H9 (cell line): ENCODE measurements at places on chromosomes 12 and 14. TPM values are rescaled to one million over a fixed set of nuclear protein-coding genes. Genes with fewer than 3 reads are reported as not detected.

DNA sequence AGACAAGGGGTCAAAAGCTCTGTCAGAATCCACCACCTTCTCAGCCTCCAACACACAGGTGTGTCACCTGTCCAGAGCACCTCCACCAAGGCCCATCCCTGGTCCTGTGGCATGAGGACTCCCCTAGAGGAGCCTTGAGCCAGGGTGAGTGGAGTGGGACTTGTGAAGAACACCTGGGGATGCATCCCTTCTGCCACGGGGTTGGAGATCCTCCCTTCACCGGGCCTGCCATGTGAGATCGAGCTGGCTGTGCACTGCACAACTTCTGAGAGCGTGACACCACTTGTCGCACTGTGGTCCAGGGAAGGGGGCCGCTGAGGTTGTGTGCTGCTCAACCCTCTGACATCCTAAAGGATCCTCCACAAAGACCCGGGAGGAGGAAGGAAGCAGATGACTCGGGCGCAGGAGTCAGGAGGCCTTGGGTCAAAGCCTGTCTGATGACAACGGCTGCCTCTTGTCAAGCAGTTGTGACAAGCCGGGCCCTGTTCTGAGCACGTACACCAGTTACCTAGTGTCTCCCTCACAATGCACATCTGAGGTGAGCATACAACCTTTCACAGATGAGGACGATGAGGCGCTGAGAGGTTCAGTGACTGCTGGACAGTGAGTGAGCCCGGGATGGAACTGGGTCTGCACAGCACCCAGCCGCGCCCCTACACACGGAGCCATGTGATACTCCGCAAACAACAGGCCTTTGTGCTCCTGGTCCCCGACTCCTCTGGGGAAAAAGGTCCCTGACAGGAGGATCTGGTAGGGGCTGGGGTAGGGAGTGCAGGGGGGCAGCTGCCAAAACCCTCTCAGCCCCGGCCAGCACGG, 35.6 kb downstream of the CHGA start:
- H3K36me3 ChIP-seq = peaks cover 27% of the 10 kb centered on the region
- no peak for DNase-seq
- no peak overlapping the region for H3K4me3 ChIP-seq
- H3K27me3 ChIP-seq = no peaks in the 10 kb centered on the region
- H3K27ac ChIP-seq = no peak overlapping the region

DNA sequence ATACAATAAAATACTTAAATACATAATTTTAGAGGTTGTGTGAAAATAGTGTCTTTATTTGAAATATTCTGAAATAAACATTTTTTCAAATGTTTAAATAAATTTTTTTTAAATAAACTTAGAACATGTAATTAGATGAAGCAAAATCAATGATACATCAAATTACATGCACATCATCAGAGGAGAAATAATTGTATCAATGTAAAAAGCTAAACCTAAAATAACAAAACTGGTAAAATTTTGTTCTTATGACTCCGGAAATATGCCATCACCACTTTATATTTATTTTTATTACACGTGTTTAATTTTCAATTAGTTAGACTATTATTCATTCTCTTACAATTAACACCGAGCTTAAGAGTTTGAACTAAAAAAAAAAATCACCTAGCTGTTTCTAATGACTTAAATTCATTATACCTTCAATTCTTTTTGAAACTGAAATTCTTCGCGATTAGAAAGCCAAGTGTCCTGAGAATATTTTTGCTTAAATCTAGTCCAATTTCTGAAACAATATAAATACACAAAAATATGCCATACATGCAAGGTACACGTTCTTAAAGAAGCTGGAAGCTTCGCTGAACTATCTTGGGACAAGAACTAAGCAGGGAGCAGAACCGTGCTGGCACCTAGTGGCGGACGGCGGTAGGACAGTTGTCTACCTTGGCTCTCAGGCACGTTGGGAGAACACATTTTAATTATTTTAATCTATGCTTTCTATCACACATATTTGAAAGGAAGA, 230.5 kb downstream of the SLC25A21 start:
- no peaks in the 10 kb centered on the region; the same call in 1 of the 2 replicates for H3K4me1 ChIP-seq
- H3K4me3 ChIP-seq = no peak overlapping the region

SERPINA3 gene
- not detected in 2 replicates for total RNA-seq

DNA sequence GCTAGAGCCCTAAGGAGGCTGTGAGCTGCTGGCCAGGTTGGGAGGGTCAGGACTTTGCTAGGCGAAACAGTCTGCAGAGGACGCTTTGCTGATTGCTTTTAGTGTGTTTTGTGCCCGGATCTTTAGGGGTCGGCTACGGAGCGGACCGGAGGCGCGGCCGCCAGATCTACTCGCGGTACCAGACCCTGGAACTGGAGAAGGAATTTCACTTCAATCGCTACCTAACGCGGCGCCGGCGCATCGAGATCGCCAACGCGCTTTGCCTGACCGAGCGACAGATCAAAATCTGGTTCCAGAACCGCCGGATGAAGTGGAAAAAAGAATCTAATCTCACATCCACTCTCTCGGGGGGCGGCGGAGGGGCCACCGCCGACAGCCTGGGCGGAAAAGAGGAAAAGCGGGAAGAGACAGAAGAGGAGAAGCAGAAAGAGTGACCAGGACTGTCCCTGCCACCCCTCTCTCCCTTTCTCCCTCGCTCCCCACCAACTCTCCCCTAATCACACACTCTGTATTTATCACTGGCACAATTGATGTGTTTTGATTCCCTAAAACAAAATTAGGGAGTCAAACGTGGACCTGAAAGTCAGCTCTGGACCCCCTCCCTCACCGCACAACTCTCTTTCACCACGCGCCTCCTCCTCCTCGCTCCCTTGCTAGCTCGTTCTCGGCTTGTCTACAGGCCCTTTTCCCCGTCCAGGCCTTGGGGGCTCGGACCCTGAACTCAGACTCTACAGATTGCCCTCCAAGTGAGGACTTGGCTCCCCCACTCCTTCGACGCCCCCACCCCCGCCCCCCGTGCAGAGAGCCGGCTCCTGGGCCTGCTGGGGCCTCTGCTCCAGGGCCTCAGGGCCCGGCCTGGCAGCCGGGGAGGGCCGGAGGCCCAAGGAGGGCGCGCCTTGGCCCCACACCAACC, 1.5 kb downstream of the HOXC6 start:
- peaks cover 97% of the 10 kb centered on the region for H3K27me3 ChIP-seq
- no peak overlapping the region for H3K4me3 ChIP-seq
- DNase-seq = no peak
- peaks cover 3% of the 10 kb centered on the region; the same call in 1 of the 3 replicates for H3K36me3 ChIP-seq
- no peaks in the 10 kb centered on the region for H3K4me1 ChIP-seq

DNA sequence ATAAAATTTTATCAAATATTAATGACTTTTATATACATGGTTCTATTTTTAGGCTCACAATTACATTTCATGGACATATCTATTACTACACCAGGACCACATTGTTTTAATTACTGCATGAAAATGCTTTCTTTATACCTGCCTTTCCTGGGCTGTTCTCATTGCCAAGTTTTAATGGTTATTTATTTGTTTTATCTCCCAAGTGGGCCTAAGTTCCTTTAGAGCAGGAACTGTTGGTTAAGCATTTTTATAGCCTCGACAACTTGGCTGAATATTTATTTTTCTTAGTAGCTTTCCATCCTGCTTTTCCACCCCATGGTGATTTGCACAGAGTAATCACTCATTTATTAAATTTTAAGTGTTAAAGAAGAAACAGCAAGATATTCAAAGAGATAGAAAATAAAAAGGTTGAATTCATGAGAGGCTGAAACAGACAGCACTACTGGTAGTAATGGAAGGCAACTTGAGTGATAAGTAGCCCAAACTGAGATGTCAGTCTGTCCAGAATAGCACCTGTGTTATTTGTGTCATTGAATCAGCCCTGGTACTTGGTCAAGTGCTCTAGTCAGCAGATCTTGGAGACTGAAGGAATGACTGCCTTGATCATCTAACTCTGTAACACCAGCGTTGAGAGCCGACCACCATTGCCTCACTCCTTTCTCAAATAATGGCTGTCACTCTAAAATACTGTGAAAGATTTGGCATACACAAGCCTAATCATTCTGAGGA, 119.1 kb upstream of the EGLN3 start:
- H3K4me3 ChIP-seq = no peak overlapping the region
- H3K27ac ChIP-seq = no peak overlapping the region
- no peaks in the 10 kb centered on the region for H3K36me3 ChIP-seq
- no peaks in the 10 kb centered on the region for H3K4me1 ChIP-seq
- no peaks in the 10 kb centered on the region for H3K27me3 ChIP-seq
- no peak for DNase-seq

CFAP54 gene
- 0.24 and 0.33 TPM in 2 replicates for total RNA-seq

DNA sequence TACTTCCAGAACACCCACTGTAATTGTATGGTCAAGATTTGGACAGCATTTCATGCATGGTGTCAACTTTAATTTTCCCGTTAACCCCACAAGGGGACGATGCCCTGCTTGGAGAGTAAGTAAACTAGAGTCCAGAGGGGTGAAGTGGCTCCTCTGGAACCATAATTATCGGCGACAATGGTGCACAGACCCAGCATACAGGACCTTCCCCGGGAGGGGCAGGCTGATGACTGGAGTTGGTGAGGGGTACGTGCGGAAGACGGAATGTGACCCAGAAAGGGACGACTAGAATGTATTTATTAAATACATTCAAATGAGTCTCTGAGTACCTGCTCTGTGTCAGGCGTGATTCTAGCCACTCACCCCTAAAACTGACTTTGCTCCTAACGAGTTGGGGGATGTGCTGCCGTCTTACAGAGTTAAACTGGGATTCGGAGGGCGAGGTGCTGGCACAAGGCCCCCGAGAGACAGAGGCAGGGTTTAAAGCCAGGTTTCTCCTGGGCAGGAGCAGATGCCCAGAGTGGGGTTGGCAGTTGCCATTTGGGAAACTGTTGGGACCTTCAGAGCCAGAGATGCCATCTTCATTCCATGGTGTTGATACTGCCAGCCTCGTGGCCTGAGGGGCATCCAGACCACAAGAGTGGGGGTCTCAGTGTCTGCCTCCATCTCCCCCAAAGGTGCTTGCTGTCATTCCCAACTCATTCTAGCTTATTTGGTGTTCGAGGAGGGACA, 10.9 kb downstream of the RTL1 start:
- H3K27ac ChIP-seq = no peak overlapping the region
- H3K4me3 ChIP-seq = no peak overlapping the region
- peak; percentile 9 for DNase-seq

DNA sequence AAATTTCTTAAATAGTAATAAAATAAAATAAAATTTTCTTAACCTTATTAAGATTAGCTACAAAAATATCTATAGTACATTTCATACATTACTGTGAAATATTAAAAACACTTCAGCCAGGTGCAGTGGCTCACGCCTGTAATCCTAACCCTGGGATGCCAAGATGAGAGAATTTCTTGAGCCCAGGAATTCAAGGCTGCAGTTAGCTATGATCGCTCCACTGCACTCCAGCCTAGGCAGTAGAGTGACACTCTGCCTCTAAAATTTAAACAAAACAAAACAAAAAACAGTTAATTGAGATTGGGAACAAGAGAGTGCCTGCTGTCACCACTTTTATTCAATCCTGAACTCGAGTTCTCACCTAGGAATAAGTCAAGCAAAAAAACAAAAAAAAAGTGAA, 95.0 kb upstream of the CPNE8 start:
- no peak overlapping the region for H3K27ac ChIP-seq
- no peaks in the 10 kb centered on the region for H3K27me3 ChIP-seq
- no peak overlapping the region for H3K4me3 ChIP-seq
- DNase-seq = no peak
- H3K36me3 ChIP-seq = no peaks in the 10 kb centered on the region
- no peaks in the 10 kb centered on the region for H3K4me1 ChIP-seq

DNA sequence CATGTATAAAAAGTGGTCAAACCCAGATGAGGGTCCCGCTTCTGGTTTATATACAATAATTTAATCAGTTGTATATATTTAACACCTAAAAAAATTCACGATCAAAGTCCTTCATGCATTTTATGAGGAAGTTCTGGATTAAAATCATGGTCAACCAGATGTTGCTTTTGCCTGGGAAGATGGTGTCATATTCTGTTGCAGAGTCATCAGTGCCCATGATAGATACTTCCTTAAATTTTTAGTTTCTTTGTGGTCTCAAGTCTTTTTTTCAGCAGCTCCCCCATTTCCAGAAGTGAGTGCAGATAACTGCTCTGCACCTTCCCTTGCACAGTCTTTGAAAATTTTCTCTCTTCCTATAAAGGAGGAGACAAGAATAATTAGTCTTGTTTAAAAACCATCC, 16.1 kb downstream of the ERP29 start:
- H3K4me3 ChIP-seq = no peak overlapping the region
- no peaks in the 10 kb centered on the region for H3K4me1 ChIP-seq
- no peaks in the 10 kb centered on the region for H3K27me3 ChIP-seq
- H3K27ac ChIP-seq = no peak overlapping the region

DNA sequence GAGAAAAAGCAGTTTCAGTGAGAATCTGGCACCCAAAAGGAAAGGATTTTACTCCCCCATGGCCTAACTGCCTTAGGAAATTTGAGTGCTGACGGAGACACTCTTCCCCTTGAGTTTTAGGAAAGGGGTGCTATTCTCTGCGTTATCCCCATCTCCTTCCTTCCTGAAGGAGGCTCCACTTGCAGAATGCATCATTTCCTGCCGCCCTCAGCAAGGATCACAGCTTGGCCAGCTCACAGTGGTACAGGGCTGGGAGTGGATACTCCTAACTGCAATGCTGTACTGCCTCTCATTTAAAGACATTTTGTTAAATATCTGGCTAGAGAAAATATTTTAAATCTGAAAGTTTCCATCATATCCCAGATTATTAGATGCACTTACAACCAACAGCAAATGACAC, 33.0 kb downstream of the RDH12 start:
- DNase-seq = peak; percentile 49
- no peak overlapping the region for H3K4me3 ChIP-seq
- H3K36me3 ChIP-seq = no peaks in the 10 kb centered on the region; the same call in 2 of the 3 replicates
- H3K27me3 ChIP-seq = no peaks in the 10 kb centered on the region
- no peaks in the 10 kb centered on the region for H3K4me1 ChIP-seq

GPR137C gene
- total RNA-seq = 4.2 and 4.3 TPM in 2 replicates

- H3K27ac ChIP-seq = no peak overlapping the region
- DNase-seq = no peak
- H3K4me1 ChIP-seq = no peaks in the 10 kb centered on the region
- H3K4me3 ChIP-seq = no peak overlapping the region
- H3K27me3 ChIP-seq = no peaks in the 10 kb centered on the region
These were observed 19.5 kb upstream of the CDK17 start for GRCh38 chr12:96419576-96420276.

ZNF664 gene
- total RNA-seq = 29.5 and 31.7 TPM in 2 replicates

GRCh38 chr14:62133776-62134550, 371.7 kb downstream of the SNAPC1 start:
- H3K27ac ChIP-seq = no peak overlapping the region
- H3K4me1 ChIP-seq = no peaks in the 10 kb centered on the region; the same call in 1 of the 2 replicates
- H3K4me3 ChIP-seq = no peak overlapping the region
- no peaks in the 10 kb centered on the region for H3K36me3 ChIP-seq
- no peaks in the 10 kb centered on the region for H3K27me3 ChIP-seq

HPD gene
- 0.22 TPM in 1 of 2 replicates, not detected in the other for total RNA-seq

GRCh38 chr14:90384543-90384911, 12.3 kb upstream of the CALM1 start:
- peaks cover 8% of the 10 kb centered on the region; the same call in 1 of the 2 replicates for H3K4me1 ChIP-seq
- H3K4me3 ChIP-seq = no peak overlapping the region
- H3K36me3 ChIP-seq = no peaks in the 10 kb centered on the region
- no peaks in the 10 kb centered on the region for H3K27me3 ChIP-seq
- no peak for DNase-seq
